ENCODE measurements at places on chromosomes 1 and 21.

DNA sequence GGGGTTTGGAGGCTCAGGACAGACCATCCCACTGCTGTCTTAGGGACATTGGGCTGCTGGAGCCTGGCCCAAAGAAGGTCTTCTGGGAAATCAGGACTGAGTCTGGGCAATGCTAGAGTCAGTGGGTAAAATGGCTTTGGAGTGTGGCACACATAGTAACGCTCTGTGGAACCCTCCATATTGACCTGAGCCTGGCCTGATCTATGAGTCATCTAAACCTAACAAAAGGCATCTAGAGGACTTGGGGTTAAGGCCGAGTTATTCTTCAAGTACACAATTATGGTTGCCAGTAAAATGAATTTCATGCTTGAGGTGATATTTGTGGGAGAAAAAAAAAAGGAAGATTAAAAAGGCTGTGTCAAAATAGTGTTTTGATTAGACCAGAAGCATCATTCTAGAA is 77.7 kb downstream of the ST6GALNAC5 start:
- no peak for DNase-seq

DNA sequence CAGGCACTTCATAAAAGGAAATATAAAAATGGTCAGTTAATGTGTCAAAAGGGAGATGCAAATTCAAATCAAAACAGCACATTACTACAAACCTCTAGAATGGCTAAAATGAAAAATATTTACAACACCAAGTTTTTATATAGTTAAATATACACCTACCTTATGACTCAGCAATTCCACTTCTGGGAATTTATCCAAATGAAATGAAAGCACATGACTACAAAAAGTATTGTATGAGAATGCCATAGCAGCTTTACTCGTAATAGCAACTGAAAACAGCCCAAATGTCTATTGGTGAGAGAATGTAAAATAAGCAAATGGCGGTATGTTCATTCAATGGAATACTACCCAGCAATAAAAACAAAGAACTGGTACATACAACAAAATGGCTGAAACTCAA is 175.8 kb upstream of the SPAG17 start:
- DNase-seq: no peak

GRCh38 chr1:112363636-112364035 is 32.4 kb upstream of the CTTNBP2NL start:
- DNase-seq: no peak

- DNase-seq: peak; percentile 64
Observed at GRCh38 chr1:236282425-236282716, 613 bp upstream of the ERO1B start.

GRCh38 chr1:78121710-78122109 is 75.9 kb downstream of the GIPC2 start:
- DNase-seq: no peak

GRCh38 chr1:153679337-153680119 is 1.0 kb downstream of the NPR1 start:
- DNase-seq: peak; percentile 33

- DNase-seq: no peak
Observed at GRCh38 chr1:170064821-170065220, 9.7 kb downstream of the KIFAP3 start.

DNA sequence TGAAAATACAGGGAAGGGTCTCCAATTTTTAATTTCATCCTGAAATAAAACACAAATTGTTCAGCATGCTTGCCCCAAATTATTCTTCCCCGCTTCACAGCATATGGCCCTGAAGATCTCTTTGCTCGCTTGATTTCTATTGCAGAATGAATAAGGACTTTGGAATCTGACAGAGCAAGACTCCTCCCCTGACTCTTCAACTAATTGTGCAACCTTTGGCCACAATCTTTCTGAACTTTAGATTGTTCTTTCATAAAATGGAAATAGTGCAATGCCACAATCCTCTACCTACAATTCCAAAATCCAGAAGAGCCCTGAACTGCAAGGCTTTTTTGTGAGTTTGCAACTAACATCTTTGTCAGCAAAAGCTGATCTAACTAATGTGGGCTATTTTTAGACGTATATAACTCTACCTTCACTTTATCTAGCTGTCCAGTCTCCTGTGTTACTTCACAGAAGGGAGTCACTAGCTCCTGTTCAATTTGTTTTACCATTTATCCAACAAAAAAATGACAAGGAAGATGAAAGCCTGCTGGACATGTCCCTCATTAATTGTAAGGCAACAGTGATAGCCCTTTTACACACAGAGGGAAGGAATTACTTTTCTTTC is 13.4 kb downstream of the RNASEL start:
- DNase-seq: no peak

Data from CD4-positive, alpha-beta T cell treated with Interleukin-6 for 4 hours (primary cell).